ENCODE measurements at places on chromosomes 4 and X.

DNA sequence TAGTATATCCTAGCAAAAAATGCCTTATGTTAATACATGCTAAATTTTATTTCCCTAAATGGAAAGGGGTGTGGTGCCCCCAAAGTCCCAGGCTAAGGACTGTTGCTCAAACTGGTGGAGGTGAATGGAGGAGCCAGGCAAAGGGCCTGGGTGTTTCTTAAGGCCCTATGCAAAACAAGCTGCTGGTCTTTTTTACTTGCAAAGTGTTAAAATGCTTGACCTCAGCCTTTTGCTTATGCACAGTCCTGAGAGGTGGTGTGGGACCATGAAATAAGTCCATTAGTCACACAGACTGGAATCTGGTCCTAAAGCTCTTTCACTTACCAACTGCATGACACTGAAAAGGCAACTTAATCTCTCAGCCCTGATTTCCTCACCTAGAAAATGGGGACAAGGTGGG, 223.5 kb upstream of the MBNL3 start:
- DNase-seq = no peak

DNA sequence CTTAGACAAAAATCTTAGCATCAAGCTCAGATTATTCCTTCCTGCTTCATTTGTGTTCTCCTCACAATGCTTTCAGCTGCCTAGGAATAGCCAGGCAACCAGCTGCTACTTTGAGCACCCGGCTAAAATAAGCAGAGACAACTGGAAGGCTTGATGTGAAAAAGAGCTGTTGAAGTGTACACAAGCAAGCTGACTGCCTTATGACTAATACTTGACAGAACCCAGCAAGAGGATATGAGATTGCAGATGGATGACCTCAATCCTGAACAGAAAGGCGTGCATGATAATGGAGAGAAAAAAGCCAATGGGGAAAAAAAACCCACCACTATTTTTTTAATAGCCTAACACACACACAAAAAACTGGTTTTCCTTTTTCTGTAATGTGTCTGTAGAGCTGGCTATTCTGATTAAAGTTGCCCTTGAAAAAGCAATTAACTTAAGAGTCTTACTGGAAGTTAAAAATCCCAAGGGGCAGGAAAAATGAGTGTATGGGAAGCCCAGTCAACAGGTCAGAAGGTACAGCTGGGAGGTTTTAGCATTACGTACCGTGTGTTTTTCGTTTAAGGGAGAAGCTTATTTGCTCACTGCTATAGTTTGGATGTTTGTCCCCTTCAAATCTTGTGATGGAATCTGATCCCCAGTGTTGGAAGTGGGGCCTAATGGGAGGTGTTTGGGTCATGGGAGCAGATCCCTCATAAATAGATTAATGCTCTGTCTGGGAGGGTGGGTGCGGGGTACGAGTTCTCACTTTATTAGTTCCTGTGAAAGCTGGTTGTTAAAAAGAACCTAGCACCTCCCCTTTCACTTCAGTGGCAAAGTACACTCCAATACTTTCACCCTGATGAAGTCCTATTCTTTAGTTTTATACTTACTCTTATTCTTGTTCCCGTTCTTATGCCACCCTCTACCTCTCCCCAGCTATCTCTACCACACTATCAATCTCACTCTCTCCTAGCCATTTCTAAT, 37.1 kb upstream of the HERC6 start:
- DNase-seq = no peak

- no peak for DNase-seq
Measured at GRCh38 chr4:127012549-127012948, 620.2 kb upstream of the INTU start.

DNA sequence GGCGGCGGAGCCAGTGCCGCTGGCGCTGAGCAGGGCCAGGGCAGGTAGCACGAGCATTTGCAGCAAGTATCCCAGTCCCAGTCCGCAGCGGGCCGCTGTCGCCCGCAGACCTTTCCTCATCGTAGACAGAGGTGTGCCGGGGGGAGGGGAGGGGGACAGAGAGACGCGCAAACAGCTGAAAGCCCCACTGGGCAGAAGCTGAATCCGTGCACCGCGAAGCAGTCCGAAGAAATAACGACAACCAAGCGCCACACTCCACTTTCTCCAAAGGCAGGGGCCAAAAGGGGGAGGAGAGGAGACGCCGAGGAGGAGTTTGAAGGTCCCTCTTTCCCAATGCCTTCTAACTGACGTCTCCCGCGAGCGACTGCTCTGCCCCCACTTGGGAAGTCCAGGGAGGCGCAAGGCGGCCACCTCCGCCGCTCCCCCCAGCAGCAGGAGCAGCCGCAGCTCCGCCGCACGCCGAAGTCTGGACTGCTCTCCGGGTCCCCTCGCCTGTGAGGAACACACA, at the start of gene UNC5C:
TSS of gene UNC5C (minus strand) at position 236 of the 508 bp plus-strand sequence.
- DNase-seq = no peak

GRCh38 chr4:170047771-170048354, 21.7 kb upstream of the MFAP3L start:
- no peak for DNase-seq

- no peak for DNase-seq
Measured at GRCh38 chr4:158459085-158459820, 62.4 kb upstream of the RXFP1 start.

DNA sequence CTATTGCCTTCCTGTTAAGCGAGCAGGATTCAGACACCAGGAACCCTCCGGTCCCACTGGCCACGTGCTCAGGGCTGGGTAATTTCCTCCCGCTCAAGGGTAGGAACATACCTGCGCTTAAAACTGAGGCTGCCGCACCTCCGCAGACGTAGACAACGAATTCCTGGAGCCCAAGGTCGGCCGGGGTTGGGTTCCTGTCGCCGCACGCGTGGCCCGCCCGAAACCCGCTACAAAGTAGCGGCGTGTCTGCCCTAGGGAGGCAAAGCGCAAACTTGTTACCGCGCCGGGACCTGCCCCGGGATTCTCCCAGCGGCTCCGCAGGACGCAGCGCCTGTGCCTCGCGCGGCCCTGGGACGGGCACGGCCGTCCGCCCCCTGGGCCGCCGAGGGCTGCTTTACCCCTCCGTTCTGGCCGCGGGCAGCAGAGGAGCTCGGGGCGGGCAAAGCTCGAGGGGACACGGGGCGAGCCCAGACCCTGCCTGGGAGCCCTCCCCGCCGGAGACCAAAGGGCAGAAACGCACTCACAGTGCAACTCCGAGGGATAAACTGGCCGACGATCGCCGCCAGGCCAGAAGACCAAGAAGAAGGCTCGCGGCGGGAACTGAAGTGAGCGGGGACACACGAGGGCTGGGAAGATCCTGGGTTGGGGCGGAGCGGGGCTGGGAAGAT, at the start of gene ERVMER34-1:
TSS of gene ERVMER34-1 (minus strand) at position 607 of the 668 bp plus-strand sequence. CDS start 5,905 bp downstream, outside the sequence.
- DNase-seq = no peak

DNA sequence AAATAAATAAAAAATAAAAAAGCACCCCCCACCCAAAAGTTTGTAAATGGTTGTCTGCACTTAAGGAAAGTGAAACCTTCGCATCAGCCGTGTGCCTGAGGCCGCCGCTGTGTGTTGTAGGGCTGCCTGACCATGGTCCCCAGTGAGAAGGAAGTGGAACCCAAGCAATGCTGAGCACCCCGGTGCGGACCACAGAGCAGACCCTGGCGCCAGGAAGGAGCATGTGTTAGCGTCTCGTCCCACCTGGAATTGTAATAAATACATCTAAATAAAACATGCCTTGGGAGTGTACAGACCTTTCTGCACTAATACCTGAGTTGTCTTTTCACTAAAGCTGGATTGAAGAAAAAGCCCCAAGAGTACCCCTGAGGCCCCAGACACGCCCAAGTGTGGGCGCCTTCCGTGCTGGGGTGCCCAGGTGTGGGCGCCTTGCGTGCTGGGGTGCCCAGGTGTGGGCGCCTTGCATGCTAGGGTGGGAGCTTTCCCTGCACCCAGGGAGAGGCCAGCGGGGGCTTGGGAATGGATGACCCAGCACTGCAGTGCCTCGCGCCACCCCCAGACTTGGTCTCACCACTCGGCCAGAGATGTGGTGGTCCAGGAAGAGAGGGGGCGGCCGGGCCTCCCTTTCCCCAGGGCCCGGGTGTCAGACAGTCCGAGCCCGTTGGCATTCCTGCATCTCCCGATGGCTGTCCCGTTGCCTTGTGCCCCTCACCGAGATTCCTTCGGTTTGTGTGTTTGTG, 33.7 kb downstream of the HTT-AS start:
- no peak for DNase-seq

DNA sequence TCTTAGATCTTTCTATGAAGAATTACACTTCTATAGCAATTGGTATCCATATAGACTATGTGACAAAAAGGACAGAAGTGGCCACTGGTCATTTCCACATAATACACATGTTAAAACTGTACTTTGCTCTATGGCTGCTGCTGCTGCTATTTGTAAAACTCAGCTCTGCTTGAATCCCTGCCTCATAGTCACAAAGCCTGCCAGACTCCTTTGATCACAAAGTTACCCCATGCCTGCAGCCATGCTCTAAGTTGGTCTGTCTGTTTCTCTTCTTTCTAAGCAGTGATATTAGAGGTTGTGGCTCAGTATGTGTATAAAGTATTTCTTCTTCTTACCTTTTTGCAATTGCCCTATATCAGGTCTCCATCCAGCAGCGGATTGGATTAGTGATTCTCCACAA, 210.9 kb downstream of the GRID2 start:
- no peak for DNase-seq

DNA sequence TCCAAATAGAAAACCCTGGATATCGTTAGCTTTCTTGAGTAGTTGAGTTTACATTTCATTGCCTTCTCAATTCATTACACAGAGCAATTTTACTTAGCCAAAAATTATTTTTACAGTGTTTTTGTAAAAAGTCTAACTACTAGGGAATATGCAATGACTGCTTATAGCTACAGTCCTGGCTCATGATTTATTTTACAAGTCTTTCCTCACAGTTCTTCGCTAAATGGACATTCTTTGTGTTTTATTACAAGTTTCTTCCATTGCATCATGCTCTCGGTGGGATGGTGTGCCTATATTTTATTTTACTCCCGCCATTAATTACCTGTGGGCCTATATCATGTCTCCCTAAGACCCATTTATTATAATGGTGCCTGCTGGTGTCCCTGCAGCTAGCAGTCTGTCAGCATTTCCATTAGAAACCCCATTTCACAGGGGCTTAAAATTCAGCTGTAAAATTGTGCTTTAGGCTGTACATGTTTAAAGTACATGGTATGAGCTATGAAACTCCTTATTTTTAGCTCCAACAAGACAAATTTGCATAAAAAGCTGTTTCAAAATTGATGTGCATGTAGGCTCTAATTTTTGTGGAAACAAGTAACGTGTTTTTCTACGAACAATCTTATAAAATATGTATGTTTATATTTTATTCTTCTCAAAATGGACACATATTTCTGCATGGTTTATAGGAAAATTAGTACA, 227.4 kb downstream of the SLC7A11 start:
- no peak for DNase-seq

DNA sequence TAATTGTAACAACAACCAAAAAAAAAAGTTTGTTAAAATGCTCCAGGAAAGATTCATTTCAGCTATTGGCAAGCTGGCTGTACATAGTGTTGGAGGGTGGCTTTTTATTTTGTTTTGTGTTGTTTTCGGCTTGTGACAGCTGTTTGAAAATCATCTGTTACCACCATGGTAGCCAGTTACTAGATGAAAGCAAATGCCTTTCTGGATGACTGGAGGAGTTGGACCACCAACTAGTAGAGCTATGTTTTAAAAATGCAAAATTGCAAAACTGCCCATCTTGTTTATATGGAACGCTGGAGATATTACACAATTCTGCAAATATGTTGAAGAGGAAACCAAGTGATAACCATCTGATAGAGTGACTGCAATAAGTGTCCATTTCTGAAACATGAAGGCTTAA, 53.2 kb upstream of the TNIP3 start:
- DNase-seq = no peak

All from stimulated activated CD4-positive, alpha-beta T cell treated with anti-CD3 and anti-CD28 coated beads, Interleukin-1b, Interleukin-23, amount 100 ng/mL, for 1 hour (primary cell).